H9 (cell line): ENCODE measurements at places on chromosomes 11 and 22. TPM values are rescaled to one million over a fixed set of nuclear protein-coding genes. Genes with fewer than 3 reads are reported as not detected.

MS4A2 gene
- not detected in 2 replicates for total RNA-seq

DNA sequence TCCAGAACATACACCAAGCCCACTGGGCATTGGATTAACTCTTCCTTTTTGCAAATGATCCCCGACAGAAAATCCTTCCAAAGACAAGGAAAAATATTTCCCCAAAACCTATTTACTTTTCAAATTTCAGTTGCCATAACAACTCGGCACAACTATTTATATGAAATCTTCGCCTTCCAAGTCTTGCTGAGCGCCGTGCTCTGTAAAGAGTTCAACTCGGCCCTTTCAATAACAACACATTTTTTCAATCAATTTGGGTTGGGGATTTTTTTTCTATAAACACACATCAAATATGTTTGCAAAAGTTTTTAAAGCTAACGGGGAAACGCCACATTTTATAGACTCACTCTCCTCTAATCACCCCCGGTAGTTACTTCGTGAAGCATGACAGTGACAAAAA lies 333.8 kb downstream of the MN1 start:
- no peak for DNase-seq

MIOX gene
- 1.4 and 1.5 TPM in 2 replicates for total RNA-seq

- no peak for DNase-seq
These were observed 123.3 kb upstream of the THY1 start for GRCh38 chr11:119545978-119546915.

DNA sequence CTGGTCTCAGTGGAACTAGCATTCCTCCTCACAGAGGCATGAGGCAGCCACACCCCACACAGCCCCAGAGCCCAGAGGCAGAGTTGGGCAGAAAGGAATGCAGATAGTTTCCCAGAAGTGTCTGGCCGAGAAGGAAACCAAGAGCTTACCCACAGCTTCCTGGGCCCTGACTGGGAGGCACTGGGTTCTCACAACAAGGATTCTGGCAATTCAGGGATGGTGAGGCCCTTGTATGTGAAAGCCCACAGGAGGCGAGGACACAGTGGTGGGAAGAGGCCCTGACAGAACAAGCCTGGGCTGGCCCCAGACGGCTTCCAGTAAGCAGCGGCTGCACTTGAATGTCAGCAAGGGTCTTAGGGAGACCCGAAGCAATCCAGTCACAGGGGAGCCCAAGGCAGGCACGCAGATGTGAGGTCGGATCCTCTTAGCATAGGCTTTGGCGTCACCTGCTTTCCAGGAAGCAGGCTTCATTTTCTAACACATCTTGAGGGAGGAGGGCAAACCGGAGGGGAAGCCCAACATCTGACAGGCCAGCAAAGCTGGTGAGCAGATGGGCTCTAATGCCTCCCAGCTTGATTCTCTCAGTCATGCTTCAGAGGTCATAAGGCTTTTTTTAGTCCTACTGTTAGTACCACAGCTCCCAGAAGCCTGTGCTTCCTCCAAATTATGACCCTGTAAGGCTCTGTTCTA lies 78.3 kb upstream of the AKIP1 start:
- peak; percentile 49 for DNase-seq

CASP5 gene
- not detected in 2 replicates for total RNA-seq

GRCh38 chr11:134412203-134413042 lies at the start of gene B3GAT1:
Gene B3GAT1 (minus strand): TSS chr11:134412242. CDS start chr11:134387659, 24,583 bp downstream.
- peak; percentile 60 for DNase-seq

THY1 gene
- 176 and 184 TPM in 2 replicates for total RNA-seq

OR56A1 gene
- total RNA-seq = 0.07 TPM in 2 replicates

DNA sequence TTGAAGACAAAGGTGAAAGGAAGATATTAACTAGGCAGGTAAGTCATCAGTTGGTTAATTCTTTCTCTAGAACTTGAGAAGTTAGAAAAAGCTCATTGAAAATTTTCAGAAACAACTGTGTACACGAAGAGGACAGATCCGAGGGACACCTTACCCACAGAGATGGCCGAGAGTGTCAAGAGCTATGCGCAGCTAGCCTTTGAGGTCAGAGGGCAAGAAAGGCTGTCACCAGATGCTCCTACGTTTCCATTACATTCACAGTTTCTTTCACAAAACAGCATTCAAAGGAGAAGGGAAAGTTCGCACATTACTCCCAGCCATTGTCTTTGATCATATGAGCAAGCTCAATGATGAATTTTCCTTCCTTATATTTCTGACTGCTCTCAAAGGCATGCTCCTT lies 34.8 kb downstream of the YPEL1 start:
- no peak for DNase-seq

PCF11 gene
- total RNA-seq = 47.4 and 50.9 TPM in 2 replicates

GPR83 gene
- total RNA-seq = 0.15 TPM in 1 of 2 replicates, not detected in the other

- DNase-seq = no peak
These were observed 1495.7 kb downstream of the TBC1D22A start for GRCh38 chr22:48258064-48258701.

DNA sequence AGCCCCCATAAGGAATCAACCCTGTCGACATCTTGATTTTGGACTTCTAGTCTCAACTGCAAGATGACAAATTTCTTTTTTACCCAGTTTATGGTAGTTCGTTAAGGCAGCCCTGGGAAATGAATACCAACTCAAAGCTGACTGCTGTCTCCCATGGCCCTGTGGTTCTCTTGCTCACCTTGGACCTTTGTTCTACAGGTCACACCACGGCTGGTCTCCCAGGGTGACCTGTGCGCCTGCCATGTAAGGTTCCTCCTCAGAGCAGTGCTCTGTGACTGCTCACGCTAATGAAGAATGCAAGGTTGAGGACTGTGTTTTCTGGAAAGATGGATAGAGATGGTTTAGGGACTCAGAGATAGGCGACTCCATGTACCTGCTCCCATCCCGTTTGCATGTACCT lies 68.2 kb downstream of the ZNRF3 start:
- DNase-seq = no peak

GGT5 gene
- 0.20 TPM in 2 replicates for total RNA-seq

GRCh38 chr22:28398981-28399380 lies 280.7 kb downstream of the TTC28 start:
- DNase-seq = no peak

DNA sequence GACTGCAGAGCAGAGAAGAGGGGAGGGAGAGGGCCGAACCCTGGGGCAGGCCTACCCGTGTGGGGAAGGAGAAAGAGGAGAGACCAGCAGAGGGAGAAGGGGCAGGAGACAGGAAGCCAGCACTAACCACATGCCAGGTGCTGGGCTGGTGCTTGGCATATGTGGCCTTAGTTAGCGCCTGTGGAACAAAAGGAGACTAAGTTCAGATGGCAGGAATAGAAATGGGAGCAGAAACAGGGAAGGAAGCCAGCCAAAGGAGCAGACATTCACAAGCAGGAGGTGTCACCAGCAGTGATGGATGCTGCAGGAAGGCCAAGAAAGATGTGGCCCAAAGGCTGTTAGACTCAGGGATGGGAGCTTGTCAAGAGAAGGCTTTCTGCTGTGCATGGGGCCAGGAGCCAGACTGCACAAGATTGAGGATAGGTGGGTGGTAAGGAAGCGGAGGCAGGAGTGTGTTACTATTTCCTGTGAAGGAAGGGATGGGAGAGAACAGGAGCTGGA lies 26.7 kb downstream of the TREH start:
- no peak for DNase-seq

- no peak for DNase-seq
These were observed 2.5 kb downstream of the SMIM35 start for GRCh38 chr11:118084247-118084646.

DNA sequence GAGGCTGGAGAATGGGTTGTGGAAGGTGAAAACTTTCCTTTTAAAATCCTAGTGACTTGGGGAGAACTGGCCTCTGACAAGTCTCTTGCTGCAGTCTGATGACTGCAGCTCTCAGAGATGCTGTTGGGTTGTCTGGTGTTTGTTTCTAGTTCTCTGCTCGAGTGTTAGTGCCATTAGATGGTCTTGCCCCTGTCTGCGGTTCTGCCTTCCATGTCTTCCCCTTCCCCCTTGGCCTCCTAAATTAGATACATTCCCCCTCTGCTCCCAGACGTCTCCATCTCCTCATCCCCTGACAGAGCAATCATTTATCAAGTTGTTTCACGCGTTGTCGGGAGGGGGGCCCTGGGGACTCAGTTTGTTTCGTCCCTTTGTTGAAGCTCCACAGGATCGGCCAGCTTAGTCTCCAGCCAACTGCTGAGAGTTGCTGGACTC lies 67.7 kb downstream of the CECR2 start:
- peak; percentile 47 for DNase-seq

IGLL5 gene
- total RNA-seq = not detected in 2 replicates

OR52A5 gene
- not detected in 2 replicates for total RNA-seq

DNA sequence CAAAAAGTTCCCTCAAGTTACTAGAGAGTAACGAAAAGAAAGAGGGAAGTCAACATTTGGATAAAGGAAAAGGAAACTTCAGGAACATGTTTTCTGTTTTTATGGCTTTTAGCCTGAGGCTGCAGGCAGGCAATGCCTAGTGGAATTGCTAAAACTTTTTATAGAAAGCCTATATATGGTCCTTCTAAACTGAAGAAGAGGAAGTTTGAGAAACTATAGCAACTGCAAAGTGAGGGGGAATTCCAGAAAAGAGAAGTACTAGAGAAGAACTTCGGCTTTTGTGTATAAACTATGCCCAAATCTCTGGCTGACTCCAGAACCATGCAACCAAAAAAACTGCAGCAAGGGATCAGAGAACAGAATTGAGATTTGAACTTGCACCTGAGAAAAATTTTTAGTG lies 74.3 kb upstream of the ARHGAP42 start:
- no peak for DNase-seq

GRCh38 chr22:26435327-26436093 lies 6.5 kb downstream of the ASPHD2 start:
- DNase-seq = no peak

DNA sequence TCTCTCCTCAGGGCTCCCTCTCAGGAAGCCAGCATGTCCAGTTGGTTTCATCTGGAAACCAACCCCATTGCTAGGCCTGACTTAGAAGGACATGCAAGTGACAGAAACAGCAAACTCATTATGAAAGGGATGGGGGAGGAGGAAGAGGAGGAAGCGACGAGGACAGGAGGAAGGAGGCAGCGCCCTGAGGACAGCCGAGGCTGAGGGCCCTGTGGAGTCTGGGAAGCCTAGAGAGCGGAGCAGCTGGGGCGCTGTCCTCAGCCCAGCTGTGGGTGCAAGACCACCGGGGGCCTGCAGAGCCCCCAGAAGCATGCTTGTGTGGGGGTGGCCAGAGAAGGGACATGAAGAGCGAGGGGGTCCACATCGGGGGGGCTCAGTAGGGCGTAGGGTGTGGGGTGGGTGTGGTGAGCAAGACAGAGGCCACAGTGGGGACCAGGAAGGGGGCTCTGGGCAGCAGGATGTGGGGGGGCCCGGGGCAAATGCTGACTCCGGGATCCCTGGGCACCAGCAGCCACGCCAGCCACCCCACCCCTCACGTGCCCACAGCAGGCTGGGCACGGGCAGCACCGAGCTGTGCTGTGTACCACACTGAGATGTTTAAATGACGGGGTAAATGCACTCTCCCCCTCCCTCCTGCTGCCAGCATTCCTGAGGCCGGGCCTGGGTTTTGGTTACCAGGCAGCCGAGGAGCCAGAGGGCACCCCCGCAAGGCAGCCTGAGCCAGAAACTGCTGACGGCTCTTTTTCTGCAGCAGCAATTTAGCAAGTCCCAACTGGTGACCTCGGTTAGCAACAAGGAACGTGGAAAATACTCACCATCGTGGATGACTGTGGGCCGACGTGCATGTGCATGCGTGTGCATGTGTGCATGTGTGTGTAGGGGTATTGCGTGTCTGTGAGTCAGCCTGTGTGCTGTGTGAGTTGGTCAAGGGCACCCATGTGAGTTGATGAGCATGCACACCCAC lies 82.7 kb upstream of the LINC01488 start:
- no peak for DNase-seq

GRCh38 chr11:19992162-19992561 lies 168.1 kb downstream of the DBX1 start:
- DNase-seq = no peak

OR8H3 gene
- not detected in 2 replicates for total RNA-seq

SAA1 gene
- not detected in 2 replicates for total RNA-seq
